ENCODE measurements at places on chromosomes 3 and 15. TPM values are rescaled to one million over a fixed set of nuclear protein-coding genes. Genes with fewer than 3 reads are reported as not detected.
A peak's percentile ranks its signal among the peaks of the same experiment; 100 is the strongest.

GRCh38 chr3:167736264-167736787 lies 805 bp downstream of the SERPINI1 start:
- no peak for DNase-seq

DNA sequence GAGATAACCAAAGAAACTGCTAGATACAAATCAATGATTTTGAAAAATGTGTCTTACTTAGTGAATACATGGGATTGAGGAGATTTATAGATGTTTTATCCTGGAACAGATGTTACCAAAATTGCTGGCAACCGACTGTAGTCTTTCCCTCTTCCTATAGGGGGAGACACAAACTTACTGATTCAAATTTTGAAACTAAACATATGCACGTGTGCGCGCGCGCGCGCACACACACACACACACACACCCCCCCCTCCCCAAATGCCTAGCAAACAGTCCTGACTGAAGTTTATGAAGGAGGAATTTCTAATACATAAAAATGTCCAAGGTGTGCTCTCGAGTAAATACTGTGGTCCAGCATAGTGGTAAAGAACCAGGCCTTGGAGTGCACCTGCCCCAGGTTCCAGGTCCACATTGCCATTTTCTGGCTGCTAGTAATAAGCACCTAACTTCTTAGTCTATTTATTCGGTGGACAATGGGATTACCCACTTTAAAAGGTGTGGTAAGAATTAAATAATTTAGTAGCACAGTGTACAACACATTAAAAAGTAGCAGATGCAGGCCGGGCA lies 18.5 kb upstream of the C3orf62 start:
- DNase-seq, result no peak

DNA sequence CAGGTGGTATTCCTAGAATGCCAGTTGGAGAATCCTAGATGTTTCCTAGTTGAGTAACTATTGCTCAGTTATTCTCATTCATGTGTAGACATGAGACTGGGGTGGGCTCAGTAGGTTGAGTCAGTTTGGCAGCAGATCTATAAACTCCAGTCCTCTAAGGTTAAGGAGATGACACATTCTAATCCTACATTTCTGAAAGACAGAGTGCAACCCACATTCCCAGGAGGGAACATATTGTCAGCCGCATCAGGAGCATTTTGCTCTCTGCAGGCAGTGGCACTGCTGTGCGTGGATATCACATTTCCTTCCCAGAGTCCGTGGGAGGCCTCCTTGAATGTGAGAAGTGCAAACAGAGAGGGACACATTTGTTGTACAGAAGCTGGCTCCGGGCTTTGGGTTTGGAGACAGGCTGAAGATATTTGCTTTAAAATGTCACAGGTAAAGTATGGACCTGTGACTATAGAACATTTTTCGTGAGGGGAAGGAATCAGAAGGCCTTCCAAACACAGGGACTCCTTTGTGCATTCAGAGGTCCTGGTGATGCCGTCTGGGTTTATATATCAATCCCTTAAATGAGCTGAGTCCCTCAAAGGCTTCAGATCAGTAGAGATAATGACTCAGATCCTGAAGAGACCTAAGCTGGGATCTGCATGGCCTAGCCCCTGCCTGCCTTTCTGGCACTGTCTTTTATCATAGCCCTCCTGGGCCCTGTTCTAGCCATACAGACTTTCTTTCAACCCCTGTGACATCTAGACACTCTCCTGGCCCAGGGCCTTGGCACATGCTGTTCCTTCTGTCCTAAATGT lies 156.5 kb downstream of the CADPS start:
- DNase-seq, result peak; percentile 2

DNA sequence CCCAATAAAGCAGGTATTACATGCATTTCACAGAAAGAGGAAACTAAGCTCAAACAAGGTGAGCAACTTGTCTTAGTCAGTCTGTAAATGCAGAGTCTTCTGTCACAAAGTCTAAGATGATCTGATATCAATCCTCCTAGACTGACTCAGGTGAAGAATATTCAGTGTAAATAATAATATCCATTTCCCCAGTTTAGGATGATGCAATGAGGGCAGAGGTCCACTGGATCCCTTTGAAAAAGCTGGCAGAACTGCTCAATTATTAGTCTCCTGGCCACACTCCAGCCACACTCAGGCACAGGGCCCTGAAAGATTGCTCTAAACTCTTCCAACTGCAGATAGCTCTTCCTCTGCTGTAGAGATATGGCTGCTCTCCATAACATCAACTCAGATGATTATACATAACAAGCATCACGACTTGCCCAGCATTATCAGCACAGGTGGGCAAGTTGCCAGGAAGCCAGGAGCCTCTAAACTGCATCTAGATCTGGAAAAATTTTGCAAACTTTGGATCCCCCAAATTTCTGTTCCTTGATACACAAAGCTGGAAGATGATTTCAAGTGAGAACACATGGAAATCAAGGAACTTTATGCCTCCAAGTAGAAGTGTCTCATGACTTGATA lies 129.8 kb upstream of the CPNE4 start:
- DNase-seq, result peak; percentile 74

CRABP1 gene
- total RNA-seq, result not detected

- DNase-seq, result peak; percentile 58
These were observed 67.2 kb upstream of the POLG start for GRCh38 chr15:89401631-89402517.

Data from MG63 (cell line).